ENCODE measurements at places on chromosomes 11 and 22.

DNA sequence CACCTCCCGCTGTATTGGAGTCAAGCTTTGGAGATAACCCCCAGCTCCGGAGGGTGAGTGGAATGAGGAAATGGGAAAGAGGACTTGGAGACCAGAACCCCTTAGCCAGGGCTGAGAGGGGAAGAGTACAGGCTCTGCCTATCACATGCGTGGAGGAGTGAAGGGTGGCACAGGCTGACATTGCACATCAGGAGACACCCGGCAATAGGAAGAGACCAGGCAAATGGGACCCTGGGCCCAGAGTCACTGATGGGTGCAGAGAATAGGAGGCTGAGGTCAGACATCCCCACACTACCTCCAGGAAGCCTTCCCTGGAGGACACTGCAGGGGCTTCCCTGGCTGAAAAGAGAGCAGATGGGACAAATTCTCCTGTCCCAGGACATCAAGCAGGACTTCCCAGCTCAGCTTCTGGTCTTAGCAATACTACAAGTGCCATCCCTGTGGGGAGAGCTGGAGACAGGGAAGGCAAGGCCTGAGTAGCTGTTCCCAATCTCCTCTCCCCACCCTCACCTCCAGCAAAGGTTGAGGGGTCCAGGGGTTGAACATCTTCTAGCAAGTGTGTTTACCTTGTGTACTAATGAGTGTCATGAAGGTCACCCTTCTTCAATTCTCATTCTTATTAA lies 160.7 kb downstream of the BUD13 start:
- DNase-seq = no peak

- no peak for DNase-seq
Observed at GRCh38 chr22:24841261-24841660, 35.2 kb downstream of the SGSM1 start.

- no peak for DNase-seq
Observed at GRCh38 chr11:68783216-68783821, 32.0 kb upstream of the TESMIN start.

- no peak for DNase-seq
Observed at GRCh38 chr11:100632941-100633452, 54.1 kb upstream of the ARHGAP42 start.

GRCh38 chr22:27715106-27715505 lies 86.5 kb downstream of the MN1 start:
- no peak for DNase-seq

Data from NCI-H1436 treated with DMSO at 0.1 percent for 48 hours (cell line).